PC-3 (cell line): ENCODE measurements at places on chromosomes 1 and 21. TPM values are rescaled to one million over a fixed set of nuclear protein-coding genes. Genes with fewer than 3 reads are reported as not detected.

- H3K36me3 ChIP-seq, result no peaks in the 10 kb centered on the region
- no peak for DNase-seq
- H3K27me3 ChIP-seq, result peaks cover 33% of the 10 kb centered on the region
These were observed 206.3 kb downstream of the OMA1 start for GRCh38 chr1:58340185-58340584.

DNA sequence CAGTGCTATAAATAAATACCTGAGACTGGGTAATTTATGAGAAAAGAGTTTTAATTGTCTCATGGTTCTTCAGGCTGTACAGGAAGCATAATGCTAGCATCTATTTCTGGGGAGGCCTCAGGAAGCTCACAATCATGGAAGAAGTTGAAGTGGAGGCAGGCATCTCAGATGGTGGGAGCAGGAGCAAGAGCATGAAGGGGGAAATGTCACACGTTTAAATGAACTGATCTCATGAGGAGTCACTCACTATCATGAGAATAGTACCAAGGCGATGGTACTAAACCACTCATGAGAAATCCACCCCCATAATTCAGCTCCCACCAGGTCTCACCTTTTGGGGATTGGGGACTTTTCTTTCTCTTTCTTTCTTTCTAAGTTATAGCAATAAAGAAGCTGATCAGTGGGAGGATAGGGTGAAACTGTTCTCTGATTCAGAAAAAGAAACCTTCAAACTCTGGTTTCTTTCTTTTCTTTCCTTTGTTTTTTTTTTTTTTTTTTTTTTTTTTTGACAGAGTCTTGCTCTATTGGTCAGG lies 17.1 kb upstream of the SPAG17 start:
- DNase-seq, result no peak
- H3K4me1 ChIP-seq, result no peaks in the 10 kb centered on the region
- peaks cover 38% of the 10 kb centered on the region for H3K27me3 ChIP-seq
- H3K36me3 ChIP-seq, result no peaks in the 10 kb centered on the region

DNA sequence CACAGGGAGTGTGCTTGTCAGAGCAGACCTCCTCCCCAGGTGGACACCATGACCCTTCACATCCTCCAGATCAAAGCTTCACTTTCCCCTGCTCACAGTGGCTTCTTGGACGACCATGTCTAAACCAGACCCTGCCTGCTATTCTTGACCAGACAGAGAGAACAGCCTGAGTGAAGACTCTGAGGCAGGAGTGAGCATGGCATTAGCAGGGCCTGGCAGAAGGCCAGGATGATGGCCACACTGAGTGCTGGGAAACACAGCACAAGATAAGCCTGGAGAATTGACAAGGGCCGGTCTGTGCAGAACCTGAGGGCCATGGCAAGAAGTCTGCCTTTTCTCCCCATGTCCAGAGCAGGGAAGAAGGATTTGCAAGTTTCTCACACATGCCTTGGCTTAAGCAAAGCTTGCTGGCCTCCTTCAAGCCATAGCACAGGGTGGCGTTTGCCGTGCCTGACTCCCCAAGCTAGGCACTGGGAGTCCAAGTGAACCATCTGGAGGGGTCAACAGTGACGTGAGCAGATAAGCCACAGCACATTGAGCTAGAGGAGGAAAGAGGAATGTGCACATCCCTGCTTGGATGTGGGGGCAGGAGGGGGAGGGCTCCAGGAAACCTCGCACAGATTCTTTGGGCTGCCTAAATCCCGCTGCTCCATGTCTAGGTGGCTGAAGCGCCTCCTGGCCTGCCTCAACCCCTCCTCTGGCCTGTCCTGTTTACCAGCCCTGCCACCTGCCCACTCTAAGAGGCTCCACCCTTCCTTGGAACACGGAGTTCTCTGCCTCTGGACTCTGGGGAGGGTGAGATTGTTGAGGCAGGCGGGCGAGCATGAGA lies 87.1 kb downstream of the CD58 start:
- no peak overlapping the region for H3K4me3 ChIP-seq
- no peaks in the 10 kb centered on the region for H3K36me3 ChIP-seq
- no peak overlapping the region for H3K27ac ChIP-seq
- no peaks in the 10 kb centered on the region for H3K27me3 ChIP-seq
- H3K4me1 ChIP-seq, result peaks cover 41% of the 10 kb centered on the region
- no peak for DNase-seq

GRCh38 chr21:41166884-41167283 lies 1.1 kb upstream of the BACE2 start:
- no peak overlapping the region for H3K27ac ChIP-seq
- no peak overlapping the region for H3K4me3 ChIP-seq
- no peaks in the 10 kb centered on the region for H3K27me3 ChIP-seq

GRCh38 chr21:38646213-38646837 lies 148.0 kb upstream of the ERG start:
- H3K4me1 ChIP-seq, result peaks cover 22% of the 10 kb centered on the region
- H3K36me3 ChIP-seq, result no peaks in the 10 kb centered on the region
- peak overlapping the region; percentile 60 for H3K27ac ChIP-seq
- H3K4me3 ChIP-seq, result no peak overlapping the region
- H3K27me3 ChIP-seq, result peaks cover 32% of the 10 kb centered on the region

GRCh38 chr1:225877580-225877979 lies 4.6 kb downstream of the TMEM63A start:
- H3K4me3 ChIP-seq, result no peak overlapping the region
- H3K27me3 ChIP-seq, result no peaks in the 10 kb centered on the region
- peak; percentile 58 for DNase-seq
- H3K4me1 ChIP-seq, result peaks cover 89% of the 10 kb centered on the region
- no peak overlapping the region for H3K27ac ChIP-seq
- peaks cover 32% of the 10 kb centered on the region for H3K36me3 ChIP-seq

DNA sequence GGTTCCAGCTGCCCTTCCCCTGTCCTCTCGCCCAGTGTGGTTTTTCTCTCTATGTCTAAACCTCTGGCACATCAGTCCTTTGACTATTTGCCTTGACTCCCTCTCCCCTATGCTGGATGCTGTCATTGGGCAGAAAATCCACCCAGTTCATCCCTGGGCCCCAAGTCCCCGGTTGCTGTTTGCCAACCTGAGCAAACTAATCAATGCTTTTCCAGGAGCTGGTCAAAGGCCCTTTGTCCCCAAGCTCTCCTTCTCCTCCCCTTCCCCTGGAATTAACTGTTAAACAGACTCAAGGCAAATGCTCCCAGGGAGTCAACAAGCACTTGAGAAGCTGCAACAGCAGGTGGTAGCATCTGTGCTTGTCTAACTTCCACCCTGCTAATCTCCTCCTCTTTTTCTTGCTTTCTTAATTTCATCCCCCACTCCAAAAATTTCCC lies 102.7 kb downstream of the LMX1A start:
- H3K36me3 ChIP-seq, result no peaks in the 10 kb centered on the region
- H3K4me1 ChIP-seq, result no peaks in the 10 kb centered on the region
- H3K4me3 ChIP-seq, result no peak overlapping the region
- no peak for DNase-seq

- H3K27me3 ChIP-seq, result no peaks in the 10 kb centered on the region
- H3K4me3 ChIP-seq, result no peak overlapping the region
- H3K4me1 ChIP-seq, result peaks cover 9% of the 10 kb centered on the region
- DNase-seq, result no peak
These were observed 35.0 kb downstream of the ARHGEF10L start for GRCh38 chr1:17574516-17574915.

GRCh38 chr1:228687587-228687986 lies 47.7 kb upstream of the RHOU start:
- peaks cover 5% of the 10 kb centered on the region; the same call in 1 of the 2 replicates for H3K27me3 ChIP-seq
- no peak overlapping the region for H3K27ac ChIP-seq
- H3K4me3 ChIP-seq, result no peak overlapping the region
- H3K36me3 ChIP-seq, result no peaks in the 10 kb centered on the region
- no peak for DNase-seq

DNA sequence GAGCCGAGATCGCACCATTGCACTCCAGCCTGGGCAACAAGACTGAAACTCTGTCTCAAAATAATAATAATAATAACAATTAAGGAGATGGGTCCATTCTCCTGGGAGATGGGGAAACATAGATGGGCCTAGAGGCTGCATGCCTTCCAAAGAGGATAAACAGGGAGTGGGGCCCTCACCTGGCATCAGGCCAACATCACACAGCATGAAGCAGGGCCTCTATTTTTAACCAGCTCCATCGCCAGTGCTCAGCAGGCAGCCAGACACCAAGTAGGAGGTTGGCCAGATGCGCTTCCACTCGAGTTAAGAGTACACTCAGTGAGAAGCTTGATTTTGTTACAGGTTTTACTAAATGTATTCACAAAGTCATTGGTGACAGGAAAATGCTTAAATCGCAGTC lies 352.0 kb downstream of the RRAGC start:
- DNase-seq, result no peak
- no peaks in the 10 kb centered on the region for H3K36me3 ChIP-seq
- no peaks in the 10 kb centered on the region for H3K4me1 ChIP-seq
- peaks cover 59% of the 10 kb centered on the region for H3K27me3 ChIP-seq

DNA sequence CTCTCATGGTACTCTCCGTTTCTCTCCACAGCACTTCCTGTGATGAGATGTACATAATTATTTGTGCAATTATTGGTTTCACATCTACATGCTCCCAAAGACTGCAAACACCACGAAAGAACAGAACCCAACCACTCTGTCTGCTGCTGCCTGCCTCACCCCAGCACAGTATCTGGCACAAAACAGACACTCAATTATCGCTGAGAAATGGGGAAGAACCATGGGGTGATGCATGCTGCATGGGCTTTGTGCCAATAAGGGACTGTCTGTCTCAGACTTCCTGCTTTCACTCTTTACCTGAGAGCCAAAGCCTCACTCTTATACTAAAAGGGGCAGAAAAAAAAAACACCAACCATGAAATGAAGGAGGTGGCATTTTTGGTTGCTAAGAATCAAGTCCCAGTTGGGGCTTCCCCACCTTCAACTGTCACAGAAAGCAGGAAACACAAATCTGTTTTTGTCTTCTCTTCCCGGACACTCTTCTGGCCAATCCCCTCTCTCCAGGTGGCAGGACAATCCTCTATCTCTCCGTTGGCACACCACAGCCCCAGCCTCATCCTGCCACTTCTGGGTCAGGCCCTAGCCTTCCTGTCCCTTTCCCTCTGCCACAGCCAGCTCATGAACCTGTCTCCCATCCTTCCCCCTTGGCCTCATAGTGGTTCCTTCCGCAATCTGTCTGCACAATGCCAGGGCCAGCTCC lies 82.0 kb downstream of the TGFBR3 start:
- H3K4me1 ChIP-seq, result peaks cover 21% of the 10 kb centered on the region
- peak overlapping the region; percentile 81 for H3K27ac ChIP-seq
- DNase-seq, result peak; percentile 38
- H3K27me3 ChIP-seq, result no peaks in the 10 kb centered on the region

CHD1L gene
- total RNA-seq, result 63.9 and 69.8 TPM in 2 replicates

NPHP4 gene
- 18.8 and 23.8 TPM in 2 replicates for total RNA-seq

ARMH1 gene
- total RNA-seq, result 0.15 TPM in 1 of 2 replicates, not detected in the other
